ENCODE measurements at places on chromosomes 2 and 18. TPM values are rescaled to one million over a fixed set of nuclear protein-coding genes. Genes with fewer than 3 reads are reported as not detected.

The ZBTB7C gene
- total RNA-seq, result not detected

The TMEM163 gene
- 6.6 TPM for total RNA-seq

The TSN gene
- total RNA-seq, result 48.8 TPM

The LRRFIP1 gene
- total RNA-seq, result 153 TPM

The DYNAP gene
- total RNA-seq, result not detected

The FTCDNL1 gene
- total RNA-seq, result 1.4 TPM

The AQP12B gene
- total RNA-seq, result not detected

The FOXD4L1 gene
- not detected for total RNA-seq

The IL36A gene
- total RNA-seq, result 0.09 TPM

The ALPG gene
- not detected for total RNA-seq

The NOSTRIN gene
- total RNA-seq, result 0.36 TPM

The SNTG2 gene
- not detected for total RNA-seq

The STEAP3 gene
- total RNA-seq, result 13.3 TPM

The ZNF892 gene
- total RNA-seq, result 7.2 TPM

The EN1 gene
- total RNA-seq, result not detected

The TMEM37 gene
- 0.94 TPM for total RNA-seq

The COLEC11 gene
- 0.38 TPM for total RNA-seq

The HMSD gene
- not detected for total RNA-seq

The PID1 gene
- total RNA-seq, result 2.2 TPM

The ECEL1 gene
- total RNA-seq, result not detected

The PNKD gene
- total RNA-seq, result 12.1 TPM

The LIPG gene
- total RNA-seq, result 48.0 TPM

The SRBD1 gene
- total RNA-seq, result 15.0 TPM

The PLGLB1 gene
- 0.18 TPM for total RNA-seq

The CAMKMT gene
- 5.9 TPM for total RNA-seq

The TACR1 gene
- total RNA-seq, result not detected

The MOGAT1 gene
- not detected for total RNA-seq

The APCDD1 gene
- total RNA-seq, result under 0.01 TPM

The SERPINB11 gene
- total RNA-seq, result not detected

The GNLY gene
- not detected for total RNA-seq

The TRABD2A gene
- total RNA-seq, result 0.56 TPM

The COL6A3 gene
- total RNA-seq, result 497 TPM

The RELCH gene
- total RNA-seq, result 29.6 TPM

The FMNL2 gene
- 40.3 TPM for total RNA-seq

The CXCR1 gene
- not detected for total RNA-seq

The CFAP65 gene
- total RNA-seq, result under 0.01 TPM

The ASB18 gene
- total RNA-seq, result not detected

The RNF181 gene
- 287 TPM for total RNA-seq

The IMMT gene
- total RNA-seq, result 63.2 TPM

The IL1B gene
- not detected for total RNA-seq

The PCARE gene
- under 0.01 TPM for total RNA-seq

The MYO5B gene
- total RNA-seq, result 0.54 TPM

The KLHL41 gene
- total RNA-seq, result 0.09 TPM

The HOXD12 gene
- not detected for total RNA-seq

The ARHGEF33 gene
- 0.38 TPM for total RNA-seq

The CBLN2 gene
- 0.09 TPM for total RNA-seq

The MATN3 gene
- 0.85 TPM for total RNA-seq

The GKN1 gene
- total RNA-seq, result not detected

The OBSL1 gene
- total RNA-seq, result 22.0 TPM

The CCDC68 gene
- total RNA-seq, result 5.9 TPM

The VIT gene
- total RNA-seq, result 0.09 TPM

The SPATA3 gene
- not detected for total RNA-seq

The EPB41L3 gene
- 147 TPM for total RNA-seq
